ENCODE measurements at places on chromosomes 1 and 21.

DNA sequence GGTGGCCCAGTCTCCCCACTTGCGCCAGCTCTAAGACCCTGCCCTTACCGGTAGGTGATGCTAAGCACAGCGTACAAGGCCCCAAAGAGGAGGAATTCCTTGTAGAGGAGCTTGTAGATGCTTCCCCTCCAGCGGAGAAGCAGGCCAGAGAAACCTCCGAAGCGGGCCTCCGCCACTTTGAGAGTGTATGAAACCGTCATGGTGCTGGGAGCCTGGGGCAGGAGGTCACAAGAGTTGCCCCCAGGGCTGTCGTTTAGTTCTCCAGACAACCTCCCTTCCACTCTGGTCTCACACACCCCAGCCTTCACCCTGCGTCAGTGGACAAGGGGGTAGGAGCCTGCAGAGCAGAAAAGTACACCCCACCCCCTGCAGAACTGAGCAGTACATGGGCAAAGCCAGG lies 464 bp downstream of the BEST4 start:
- no peak for DNase-seq

- DNase-seq, result no peak
These were observed 8.4 kb upstream of the GNG4 start for GRCh38 chr1:235657747-235658526.

DNA sequence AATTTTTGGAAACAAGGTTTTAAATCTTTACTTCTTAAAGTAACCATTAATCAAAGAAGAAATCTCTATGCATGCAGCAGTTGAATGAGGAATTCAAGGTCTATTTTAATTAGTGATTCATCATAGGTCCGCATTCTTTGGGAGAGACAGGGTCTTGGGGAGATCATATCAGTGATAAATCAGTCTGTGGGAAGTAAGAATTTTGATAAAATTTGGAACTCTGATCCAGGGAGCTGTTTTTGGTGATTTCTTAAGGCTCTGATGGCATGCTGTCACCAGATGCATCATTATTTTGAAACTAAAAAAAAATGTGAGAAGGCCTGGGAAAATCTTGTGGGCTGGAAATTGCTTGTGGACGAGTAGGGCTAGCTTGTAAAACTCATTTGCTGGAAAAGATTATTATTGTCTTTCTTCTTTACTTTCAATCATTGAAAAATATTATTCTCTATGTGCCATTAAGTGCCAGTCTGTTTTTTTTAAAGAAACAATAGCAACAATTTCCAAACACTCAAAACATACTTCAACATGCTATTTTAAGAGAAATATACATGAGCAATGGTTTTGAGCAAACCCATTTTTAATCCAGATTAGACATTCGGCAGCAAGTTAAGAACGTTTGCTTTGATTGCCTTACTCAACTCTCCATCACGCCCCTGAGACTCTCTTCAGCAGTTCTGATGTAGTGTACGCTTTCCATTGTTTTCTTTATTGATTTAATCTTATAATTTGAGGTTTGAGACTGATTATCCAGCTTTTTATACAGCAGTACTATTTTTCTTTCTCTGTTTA lies 62.6 kb downstream of the ZBTB18 start:
- DNase-seq, result no peak

- no peak for DNase-seq
These were observed 11.9 kb downstream of the DYRK3 start for GRCh38 chr1:206647224-206647623.

DNA sequence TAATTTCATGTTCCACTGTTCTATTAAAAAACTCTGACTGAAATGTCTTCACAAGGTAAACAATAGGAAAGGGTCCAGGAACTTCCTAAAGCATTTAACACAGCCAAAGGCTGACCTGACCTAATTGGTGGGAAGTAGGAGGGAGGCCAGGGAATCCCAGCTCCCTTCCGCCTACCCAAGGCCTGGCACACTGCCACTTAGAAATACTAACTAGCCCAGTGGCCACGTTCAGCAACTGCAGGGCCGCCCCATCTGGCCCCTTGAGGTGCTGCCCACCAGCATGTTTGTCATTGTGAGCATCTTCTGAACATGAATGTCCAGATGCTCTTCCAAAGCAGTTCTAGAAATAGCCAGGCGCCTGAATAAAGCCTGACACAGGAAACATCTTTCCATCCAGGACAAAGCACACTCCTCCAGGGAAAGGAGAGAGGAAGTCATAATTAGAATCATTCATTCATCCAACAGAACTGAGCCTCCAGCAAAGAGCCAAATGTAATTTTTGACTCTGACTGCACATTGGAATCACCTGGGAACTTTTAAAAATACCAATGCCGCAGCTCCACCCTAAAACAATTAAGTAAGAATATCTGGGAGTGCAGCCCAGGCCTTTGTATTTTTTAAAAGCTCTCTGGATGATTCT lies 44.6 kb upstream of the BCL9 start:
- peak; percentile 30 for DNase-seq

- no peak for DNase-seq
These were observed 15.9 kb downstream of the SDC3 start for GRCh38 chr1:30892671-30893073.

- DNase-seq, result no peak
These were observed 699.9 kb downstream of the MATN1 start for GRCh38 chr1:30023339-30024022.

DNA sequence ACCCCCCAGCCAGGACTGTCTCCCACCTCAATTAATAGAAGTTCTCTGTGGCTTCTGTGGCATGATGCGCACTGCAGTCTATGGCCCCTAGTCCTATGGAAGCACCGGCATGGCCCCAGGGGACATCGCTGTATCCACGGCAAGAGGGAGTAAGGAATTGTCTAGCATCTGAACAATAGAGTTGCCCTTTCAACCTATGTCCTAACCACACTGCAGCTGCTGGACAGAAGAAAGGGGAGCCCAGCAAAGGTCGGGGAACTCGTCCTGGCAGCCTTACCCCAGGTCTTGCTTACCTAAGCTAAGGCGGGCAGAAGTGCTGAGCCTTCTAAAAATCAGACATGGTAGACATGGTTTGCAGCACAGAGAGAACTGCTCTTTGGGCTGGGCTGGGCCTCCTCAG lies 103.3 kb upstream of the EDN2 start:
- DNase-seq, result no peak

- DNase-seq, result no peak
These were observed 301.5 kb upstream of the PRMT6 start for GRCh38 chr1:106754957-106755356.

GRCh38 chr1:40476924-40477677 lies at the start of gene ZFP69:
ZFP69 (plus strand) TSS chr1:40477290; CDS start chr1:40479362, 2,072 bp downstream.
- peak; percentile 77 for DNase-seq

GRCh38 chr1:2968471-2968881 lies 52.8 kb upstream of the ACTRT2 start:
- DNase-seq, result no peak

DNA sequence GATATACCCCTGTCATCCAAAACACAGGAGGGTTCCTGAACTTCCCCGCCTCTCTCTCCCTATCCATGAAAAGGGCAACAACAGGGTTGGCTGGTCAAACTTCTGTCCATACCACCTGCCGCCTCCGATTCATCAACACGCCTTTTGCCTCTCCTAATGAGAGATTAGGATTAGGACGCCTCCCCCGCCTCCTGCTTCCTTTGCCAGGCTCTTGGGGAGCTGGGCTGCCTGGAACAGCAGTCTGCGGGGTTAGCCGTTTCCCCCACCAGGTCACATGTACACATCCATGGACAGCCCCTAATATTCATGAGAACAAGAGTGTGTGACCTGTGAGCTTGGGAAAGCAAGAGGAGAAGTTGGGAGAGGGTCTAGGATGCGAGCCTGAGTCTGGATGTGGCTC lies 2.3 kb upstream of the OPTC start:
- DNase-seq, result no peak

DNA sequence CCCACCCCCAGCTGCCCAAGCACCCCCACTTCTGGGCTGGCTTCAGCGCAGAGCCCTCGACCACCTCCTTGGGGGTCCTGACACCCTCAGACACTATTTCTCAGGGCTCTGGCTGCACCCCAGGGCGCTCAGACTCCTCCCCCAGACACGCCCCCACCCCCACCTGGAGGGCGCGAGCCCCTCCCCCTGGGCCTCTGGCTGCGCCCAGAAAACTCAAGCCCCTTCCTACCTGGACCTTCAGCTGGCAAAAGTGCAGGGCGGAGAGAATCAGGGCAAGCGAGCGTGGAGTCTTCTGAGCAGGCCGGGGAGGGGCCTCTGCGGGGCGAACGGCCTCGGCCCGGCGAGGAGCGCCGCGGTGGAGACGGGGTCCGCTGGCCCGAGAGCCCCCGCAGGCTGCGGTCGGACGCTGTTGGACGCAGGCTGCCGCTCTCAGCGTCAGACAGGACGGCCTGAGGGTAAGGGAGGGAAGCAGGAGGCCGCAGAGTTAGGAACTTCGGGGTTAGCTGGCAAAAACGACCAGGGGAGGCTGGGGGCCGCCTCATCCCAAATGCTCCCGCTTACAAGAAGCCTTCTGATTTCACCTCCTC lies 17.4 kb upstream of the NBPF1 start:
- DNase-seq, result peak; percentile 1

All from activated CD8-positive, alpha-beta T cell treated with anti-CD3 and anti-CD28 coated beads for 36 hours (primary cell).